Spinal cord (tissue), 10 donors: ENCODE measurements at places on chromosomes 2 and 18. TPM values are rescaled to one million over a fixed set of nuclear protein-coding genes. Genes with fewer than 3 reads are reported as not detected.

GRCh38 chr2:33531549-33532059 is 55.2 kb downstream of the RASGRP3 start:
- H3K27me3 ChIP-seq: peaks cover 4% of the 10 kb centered on the region
- peaks cover under 1% of the 10 kb centered on the region for H3K36me3 ChIP-seq

DNA sequence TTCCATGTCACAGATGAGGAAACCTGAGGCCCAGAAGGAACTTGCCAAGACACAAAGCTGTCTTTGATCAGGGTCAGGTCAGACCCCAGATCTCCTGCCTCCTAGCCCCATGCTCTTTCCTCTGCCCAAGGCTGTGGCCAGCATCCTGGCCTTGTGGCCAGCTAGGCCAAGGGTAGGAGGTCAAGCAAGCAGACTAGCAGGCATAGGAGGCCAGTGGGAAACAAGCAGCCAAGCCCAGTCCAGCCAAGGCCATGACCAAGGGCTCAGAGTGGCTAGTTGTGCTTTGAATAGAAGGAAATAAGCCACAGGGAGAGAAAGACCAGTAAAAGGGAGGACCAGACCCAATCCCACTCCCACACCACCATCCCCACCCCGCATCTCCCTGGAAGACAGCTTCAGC is 30.4 kb downstream of the KCNK3 start:
- no peak overlapping the region for H3K27ac ChIP-seq
- H3K36me3 ChIP-seq: peaks cover 21% of the 10 kb centered on the region
- DNase-seq: no peak
- no peaks in the 10 kb centered on the region for H3K27me3 ChIP-seq
- H3K4me1 ChIP-seq: peaks cover 47% of the 10 kb centered on the region

Gene AQP12B
- not detected for total RNA-seq

DNA sequence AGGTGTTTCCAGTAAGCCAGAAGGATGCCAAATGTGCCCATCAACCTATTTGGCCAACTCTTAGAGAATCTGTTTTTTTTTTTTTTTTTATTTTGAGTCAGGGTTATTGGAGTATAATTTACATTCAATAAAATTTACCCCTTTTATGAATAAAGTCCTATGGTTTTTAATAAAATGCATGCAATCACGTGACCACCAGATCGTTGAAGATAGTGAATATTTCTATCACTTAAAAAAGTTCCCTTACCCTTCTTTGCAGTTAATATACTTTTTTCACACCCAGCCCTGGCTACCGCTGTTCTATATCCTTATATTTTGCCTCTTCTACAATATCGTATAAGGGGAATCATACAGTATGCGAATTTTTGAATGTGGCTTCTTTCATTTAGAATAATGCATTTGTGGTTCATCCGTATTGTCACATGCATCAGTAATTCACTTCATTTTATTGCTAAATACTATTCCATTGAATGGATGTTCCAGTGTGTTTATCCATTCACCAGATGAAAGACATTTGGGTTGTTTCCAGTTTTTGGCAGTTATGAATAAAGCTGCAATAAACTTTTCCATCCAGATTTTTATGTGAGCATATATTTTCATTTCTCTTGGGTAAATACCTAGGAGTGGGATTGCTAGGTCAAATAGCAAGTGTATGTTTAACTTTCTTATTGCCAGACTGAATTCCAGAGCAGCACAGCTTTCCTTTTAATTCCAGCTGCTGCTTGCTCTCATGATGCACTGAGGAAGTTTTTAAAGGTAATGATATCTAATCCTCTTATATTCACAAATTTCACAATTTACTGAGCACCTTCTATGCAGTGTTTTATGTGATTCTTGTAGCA is 156.3 kb upstream of the NT5C1B start:
- no peaks in the 10 kb centered on the region for H3K27me3 ChIP-seq
- no peak overlapping the region for H3K4me3 ChIP-seq
- peaks cover 4% of the 10 kb centered on the region for H3K4me1 ChIP-seq
- H3K36me3 ChIP-seq: no peaks in the 10 kb centered on the region
- H3K27ac ChIP-seq: no peak overlapping the region

GRCh38 chr2:73776381-73776780 is 3.5 kb downstream of the DUSP11 start:
- no peaks in the 10 kb centered on the region for H3K27me3 ChIP-seq
- H3K27ac ChIP-seq: no peak overlapping the region
- H3K4me1 ChIP-seq: peaks cover 6% of the 10 kb centered on the region
- peaks cover 6% of the 10 kb centered on the region for H3K36me3 ChIP-seq

- no peak overlapping the region for H3K4me3 ChIP-seq
- H3K27ac ChIP-seq: no peak overlapping the region
- H3K27me3 ChIP-seq: no peaks in the 10 kb centered on the region
Measured at GRCh38 chr2:30208453-30208852, 22.9 kb upstream of the LBH start.
